ENCODE measurements at places on chromosomes 16 and 17.

DNA sequence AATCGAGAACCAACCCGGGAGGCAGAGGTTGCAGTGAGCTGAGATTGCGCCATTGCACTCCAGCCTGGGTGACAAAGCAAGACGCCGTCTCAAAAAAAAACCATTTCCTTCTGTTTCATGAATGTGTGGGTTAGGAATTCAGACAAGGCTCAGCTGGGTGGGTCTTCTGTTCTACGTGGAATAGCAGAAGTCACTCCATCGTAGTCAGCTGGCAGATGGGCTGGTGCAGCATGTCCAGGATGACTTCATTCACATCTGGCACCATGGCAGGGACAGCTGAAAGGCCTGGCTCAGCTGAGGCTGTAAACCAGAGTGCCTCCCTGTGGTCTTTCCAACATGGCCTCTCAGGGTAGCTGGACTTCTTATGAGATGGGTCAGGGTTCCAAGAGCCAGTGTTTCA lies 89.0 kb downstream of the C17orf67 start:
- no peak for DNase-seq

DNA sequence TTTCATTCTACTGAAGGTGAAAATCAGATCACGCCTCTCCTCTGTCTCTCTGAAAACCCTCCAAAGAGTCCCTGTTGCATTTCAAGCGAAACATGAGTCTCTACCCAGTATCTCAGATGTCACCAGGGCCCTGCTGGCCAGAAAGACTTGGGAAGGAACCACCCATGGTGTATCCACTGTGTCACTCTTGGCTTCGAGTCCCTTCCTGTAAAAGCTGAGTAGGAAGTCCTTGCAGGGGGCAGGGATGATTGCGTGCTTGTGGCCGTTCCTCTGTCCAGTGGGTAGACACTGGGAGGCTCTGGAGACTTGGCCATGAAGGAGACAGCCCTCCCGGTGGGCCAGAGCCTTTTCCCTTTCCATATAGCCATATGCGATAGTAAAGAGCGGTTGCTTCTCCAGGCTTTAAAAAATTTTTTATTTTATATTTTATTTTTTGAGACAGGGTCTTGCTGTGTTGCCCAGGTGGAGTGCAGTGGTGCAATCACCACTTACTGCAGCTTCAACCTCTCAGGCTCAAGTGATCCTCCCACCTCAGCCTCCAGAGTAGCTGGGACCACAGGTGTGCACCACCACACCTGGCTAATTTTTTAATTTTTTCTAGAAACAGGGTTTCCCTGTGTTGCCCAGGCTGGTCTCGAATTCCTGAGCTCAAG lies 19.0 kb upstream of the RMI2 start:
- DNase-seq, result no peak

DNA sequence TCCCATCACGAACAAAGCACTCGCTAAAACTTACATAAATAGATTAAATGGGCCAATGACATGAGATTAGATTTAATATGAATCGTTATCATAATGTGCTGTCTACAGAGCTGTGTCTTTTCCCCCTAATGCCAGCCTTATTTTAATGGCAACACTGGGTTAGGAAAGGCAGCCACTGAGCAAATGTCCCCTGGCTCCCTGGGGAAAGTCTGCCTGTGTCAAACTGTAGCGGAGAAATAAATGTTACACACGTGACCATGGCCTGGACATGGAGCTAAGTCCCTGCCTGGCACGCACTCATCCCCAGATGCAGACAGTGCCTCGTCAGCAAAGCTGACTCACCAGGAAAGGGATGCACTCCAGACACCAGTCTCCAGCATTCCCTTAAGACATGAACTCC lies 61.3 kb upstream of the SDK2 start:
- no peak for DNase-seq

GRCh38 chr17:45414990-45415881 lies 17.4 kb downstream of the ARHGAP27 start:
- DNase-seq, result no peak

DNA sequence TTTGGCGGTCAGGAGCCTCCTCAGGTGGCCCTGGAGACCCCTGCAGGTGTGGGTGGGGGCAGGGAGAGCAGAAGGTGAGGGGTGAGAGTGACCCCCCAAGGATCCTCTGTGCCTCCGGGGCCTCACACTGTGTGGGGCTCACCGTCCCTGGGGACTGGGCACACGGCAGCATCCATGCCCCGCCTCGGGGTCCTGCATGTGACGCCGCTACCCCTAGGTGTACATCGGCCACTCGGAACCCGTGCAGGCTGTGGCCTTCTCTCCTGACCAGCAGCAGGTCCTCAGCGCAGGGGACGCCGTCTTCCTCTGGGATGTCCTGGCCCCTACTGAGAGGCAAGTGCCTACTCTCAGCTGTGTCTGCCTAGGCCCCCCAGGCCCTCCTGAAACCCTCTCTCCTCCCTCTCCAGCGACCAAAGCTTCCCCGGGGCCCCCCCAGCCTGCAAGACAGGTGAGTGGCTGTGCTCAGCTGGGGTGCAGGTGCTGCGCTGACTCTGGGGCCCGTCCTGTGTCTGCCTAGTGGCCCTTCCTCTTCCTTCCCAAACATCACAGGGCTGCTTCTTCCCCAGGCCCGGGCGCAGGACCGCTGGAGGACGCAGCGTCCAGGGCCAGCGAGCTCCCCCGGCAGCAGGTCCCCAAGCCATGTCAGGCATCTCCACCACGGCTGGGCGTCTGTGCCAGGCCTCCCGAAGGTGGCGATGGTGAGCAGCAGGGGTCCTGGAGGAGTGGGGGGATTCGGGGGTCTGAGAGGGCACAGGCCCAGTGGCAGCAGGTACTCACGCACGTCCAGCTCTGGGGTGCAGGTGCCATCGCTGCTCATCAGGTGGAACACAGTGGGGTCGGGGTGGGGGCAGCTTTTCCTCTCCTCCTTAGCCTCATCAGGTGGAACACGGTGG lies 9.0 kb upstream of the RHOT2 start:
- DNase-seq, result no peak

DNA sequence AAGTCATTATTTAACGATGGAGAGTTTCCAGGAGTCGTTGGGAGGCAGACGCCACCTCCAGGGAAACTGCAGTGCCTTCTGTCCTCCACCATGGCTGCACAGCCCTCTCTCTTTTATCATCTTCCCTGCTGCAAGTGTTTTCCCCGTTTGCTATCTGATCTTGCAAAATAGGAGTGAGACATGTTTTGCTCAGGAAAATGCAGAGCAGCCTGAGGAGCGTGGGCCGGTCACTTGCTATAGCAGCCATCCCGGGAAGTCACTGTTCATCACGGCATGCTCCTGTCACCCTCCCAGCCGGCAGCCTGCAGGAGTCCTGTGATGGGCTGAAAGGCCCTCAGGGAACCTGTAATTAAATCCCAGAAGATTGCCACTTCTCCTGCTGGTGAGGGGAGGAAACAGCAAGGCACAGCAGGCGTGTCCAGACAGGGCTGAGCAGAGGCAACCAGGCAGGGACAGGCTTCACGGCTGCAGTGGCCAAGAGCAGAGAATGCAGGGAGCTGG lies 143.1 kb downstream of the GSG1L start:
- DNase-seq, result no peak

Measured in fibroblast of the aortic adventitia (primary cell).